Colonic mucosa (tissue), 4 donors: ENCODE measurements at places on chromosomes 2 and 18.

DNA sequence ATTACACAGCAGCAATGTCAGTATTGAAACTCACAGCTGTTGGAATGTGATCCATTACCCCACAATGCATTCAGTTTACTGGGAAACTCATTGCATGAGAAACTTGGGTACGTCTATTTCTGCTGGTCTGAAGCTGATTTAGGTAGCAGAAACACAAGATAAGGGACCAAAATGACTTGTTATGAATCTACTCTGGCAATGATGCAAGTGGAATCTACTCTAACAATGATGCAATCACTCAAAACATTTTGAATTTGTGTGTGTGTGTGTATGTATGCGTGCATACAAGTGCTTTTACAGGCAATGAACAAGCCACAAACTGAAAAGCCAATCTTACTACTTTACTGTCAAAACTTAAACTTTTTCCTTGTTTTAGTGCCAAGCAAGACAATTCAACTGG, 406.7 kb downstream of the ADCYAP1 start:
- no peak for DNase-seq

- no peak for DNase-seq
These were observed 48.3 kb downstream of the THUMPD2 start for GRCh38 chr2:39730685-39731302.

DNA sequence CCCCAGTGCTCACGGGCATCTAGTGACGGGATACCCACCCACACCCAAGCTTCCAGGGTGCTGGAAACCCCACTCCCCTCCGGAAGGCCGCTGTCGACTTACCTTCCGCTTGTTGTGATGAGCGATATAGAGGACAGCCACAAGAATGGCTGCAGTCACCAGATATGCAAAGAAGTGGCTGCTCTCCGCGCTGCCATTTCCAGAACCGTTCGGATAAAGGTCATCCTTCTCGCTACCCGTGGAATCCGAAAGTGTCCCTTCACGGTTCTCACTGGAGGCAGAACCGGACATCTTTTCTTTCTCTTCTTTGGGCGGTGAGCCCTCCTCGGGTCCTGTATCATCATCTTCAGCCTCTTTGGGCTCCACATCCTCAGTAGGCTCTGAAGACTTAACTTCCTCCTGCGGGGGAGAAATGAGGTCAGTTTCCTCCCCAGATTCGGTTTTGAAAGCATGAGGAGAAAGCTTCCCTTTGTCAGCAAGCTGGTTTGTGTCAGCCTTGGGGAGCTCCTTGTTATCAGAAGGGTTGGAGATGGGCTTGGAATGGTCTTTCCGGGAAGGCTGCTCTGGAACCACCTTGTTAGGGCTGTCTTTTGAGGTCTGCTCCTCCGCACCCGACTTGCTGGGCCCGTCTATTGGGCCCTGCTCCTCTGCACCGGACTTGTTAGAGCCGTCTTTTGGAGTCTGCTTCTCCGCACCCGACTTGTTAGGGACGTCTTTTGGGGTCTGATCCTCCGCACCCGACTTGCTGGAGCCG, 1.2 kb downstream of the TGOLN2 start:
- DNase-seq = peak; percentile 50

DNA sequence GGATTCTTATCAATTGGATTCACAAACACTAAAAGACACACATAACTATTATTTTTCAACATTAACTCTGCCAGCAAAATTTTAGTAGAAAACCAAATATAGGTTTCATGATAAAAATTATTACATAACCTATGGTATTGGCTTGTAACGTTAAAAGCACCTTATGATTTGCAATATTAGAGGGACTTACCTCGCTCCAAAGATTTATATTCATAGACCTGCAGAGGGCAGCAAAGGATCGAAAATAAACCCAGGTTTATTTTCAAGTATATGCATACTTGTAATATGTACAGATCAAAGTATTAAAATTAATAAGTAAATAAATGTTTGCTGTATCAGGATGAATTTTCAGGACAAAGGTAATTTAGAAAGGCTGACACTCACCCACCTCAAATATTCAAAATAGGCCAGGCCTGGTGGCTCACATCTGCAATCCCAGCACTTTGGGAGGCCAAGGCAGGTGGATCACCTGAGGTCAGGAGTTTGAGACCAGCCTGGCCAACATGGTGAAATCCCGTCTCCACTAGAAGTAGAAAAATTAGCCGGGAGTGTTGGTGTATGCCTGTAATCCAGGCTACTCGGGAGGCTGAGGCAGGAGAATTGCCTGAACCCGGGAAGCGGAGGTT, 45.3 kb downstream of the LRPPRC start:
- no peak for DNase-seq

- DNase-seq = no peak
These were observed 95.1 kb upstream of the L3MBTL4 start for GRCh38 chr18:6509832-6510231.

DNA sequence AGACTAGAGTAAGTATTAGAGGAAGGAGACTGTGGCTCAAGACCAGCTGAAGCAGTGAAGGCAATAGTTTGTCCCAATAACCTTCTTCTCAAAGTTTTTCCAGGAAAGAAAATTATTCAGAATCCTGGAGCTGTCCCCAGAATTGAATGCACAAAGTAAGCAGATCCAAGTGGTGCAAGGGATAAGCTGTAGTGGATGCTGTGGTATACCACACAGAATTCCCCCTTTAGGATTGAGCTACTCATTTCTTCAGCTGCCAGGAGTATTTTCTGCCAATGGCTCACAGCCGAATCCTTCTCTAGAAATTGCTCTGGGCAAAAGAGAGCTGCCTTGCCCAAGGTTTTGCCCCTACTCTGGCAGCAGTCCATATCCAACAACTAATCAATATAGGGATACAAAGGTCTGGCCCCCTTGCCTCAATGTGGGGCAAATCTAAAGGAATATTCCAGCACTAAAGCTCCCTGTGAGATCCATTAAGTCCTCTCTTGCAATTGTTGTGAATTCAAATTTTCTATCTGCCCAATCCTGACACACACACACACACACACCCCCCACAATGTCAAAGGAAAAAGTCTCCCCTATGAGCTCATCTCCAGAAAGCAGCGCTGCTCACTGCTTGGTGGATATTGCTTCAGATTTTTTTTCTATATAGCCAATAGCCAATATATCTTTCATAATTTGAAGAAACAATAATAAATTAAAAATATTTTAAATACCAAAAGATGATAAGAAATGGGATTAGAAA, 18.4 kb upstream of the TCF7L1 start:
- DNase-seq = no peak

GRCh38 chr2:164145093-164145987, 409.5 kb upstream of the FIGN start:
- DNase-seq = no peak

DNA sequence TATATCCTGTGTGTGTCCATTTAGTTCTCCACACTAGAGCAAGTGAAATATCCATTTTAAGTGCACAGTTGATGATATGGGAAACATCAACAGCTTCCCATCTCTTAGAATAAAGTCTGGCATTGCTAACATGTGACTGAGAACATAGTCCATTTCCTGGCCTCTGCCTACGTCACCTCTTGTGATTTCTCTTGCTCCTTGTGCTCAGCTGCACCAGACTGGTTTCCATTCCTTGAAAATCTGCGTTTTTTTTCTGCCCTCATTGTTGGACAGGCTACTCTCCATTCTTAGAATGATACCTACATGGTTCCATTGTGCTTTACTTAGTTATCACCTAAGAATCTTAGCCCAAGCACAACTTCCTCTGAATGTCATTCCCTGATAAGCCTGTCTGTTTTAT, 851.2 kb upstream of the ID2 start:
- DNase-seq = no peak

DNA sequence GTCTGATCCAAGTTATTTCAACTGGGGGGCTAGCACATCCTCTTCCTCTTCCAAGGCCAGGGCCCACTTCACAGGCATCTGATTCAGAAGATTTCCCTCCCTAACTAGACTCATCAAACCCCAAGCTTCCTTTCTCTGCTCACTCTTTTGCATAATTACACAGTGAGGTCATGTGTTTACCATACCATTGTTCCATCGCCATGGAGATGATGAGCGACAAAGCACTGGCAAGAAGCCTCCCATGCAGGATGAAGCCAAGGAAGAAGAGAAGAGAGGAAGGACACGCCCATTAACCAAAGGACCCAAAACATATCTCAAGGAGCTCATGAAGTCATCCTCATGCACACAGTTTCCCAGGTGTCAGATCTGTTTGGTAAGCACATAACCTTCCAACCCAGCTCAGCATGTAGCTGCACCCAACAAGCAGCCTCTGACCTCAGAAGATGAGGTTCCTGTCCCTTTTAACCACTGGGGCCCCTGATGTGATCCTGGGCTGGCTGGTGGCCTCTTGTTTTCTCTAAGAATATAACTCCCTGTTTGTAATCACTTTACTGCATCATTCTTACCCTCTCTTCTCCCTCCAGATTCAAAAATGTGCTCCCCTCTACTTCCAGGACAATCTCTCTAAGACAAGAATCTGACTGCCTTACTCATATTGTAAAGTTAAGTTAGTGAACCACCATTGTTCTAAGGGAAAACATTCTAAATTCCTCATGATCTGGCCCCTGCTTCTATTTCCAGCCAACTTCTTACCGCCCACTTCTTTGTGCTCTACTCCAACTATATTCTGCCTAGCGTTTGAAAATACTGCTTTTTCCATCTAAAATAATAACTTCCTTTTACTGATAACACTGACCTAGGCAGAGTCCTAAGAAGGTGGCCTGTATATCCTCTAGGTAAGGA, 190.1 kb downstream of the TTC32 start:
- peak; percentile 36 for DNase-seq

GRCh38 chr2:136527560-136527959, 237.8 kb upstream of the THSD7B start:
- no peak for DNase-seq

DNA sequence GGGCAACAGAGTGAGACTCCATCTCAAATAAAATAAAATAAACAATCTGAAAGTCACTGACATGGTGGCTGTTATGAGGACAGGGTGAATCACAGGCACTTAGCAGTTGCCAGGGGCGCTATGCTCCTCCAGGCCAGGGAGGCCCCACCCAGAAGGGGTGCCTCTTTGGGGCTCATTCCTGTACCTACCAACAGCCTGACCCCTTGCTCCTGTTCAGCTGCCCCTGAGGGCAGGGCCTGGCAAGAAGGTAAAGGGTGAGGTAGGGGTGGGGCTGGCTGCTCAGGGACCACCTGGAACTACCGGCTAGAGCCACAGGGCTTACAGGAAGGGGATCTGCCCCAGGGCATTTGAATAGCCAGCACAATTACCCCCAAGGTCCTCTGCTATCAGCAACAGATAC, 60.3 kb downstream of the INPP5D start:
- no peak for DNase-seq

GRCh38 chr2:200219309-200220113, 87.0 kb upstream of the SPATS2L start:
- DNase-seq = peak; percentile 31

GRCh38 chr2:236369661-236370062, 105.5 kb upstream of the ASB18 start:
- peak; percentile 12 for DNase-seq

DNA sequence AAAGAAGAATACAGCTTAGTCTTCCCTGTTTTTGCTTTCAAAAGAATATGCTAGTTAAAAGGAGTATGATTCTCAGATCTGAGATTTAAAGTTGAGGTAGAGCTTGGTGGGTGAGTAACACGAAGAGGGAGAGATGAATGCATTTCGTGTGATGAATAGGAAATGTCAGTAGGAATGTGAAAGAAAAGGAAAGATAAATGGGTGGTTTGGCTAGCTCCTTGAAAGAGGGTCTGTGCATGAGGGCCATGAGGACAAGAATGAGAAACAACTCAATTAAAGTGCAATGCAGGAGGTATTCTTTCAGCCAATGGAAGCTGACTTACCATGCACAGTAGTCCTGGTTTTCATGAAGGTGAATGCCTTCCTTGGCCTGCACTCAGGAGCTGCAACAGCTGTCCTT, 248.2 kb downstream of the HNMT start:
- no peak for DNase-seq
